ENCODE measurements at places on chromosomes 12 and 14.

GRCh38 chr12:103626498-103626897 lies 39.4 kb downstream of the STAB2 start:
- DNase-seq, result peak; percentile 94

- no peak for DNase-seq
Measured at GRCh38 chr12:103908877-103909276, 21.3 kb upstream of the HSP90B1 start.

DNA sequence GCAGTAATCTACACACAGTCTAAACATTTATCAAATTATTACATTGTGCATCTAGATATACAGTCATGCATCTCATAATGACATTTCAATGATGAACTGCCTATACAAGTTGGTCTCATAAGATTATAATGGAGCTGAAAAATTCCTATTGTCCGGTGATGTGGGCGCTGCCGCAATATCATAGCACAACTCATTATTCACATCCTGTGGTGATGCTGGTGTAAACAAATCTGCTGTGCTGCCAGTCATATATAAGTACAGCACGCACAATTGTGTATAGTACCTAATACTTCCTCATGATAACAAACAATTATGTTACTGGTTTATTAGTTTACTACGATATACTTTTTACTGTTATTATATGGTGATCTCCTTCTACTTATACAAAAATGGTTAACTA lies 768.8 kb upstream of the NOVA1 start:
- DNase-seq, result no peak

DNA sequence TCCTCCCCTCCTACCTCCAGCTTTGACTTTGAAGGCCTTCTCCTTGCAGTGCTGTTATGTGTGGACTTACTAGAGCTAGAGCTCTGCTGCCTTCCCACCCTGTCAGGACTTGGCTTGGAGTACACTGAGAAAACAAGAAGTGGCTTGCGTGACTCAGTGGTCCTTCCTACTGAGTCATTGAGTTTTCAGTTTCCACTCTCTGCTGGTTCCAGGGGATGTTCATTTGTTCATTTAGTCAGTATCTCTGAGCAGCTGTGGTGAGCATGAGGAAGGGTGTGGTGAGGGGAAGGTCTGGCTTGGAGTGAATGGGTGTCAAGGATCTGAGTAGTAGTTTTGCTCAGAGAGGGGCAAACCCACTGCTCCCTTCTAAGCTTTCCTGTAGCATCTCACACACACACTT lies 17.2 kb upstream of the ELK3 start:
- DNase-seq, result no peak

- DNase-seq, result no peak
Measured at GRCh38 chr12:2281446-2281845, 228.7 kb downstream of the CACNA1C start.

- DNase-seq, result no peak
Measured at GRCh38 chr12:87813476-87814234, 215.5 kb downstream of the C12orf50 start.

Data from esophagus muscularis mucosa (tissue), 4 donors.